ENCODE measurements at places on chromosomes 5 and 9. TPM values are rescaled to one million over a fixed set of nuclear protein-coding genes. Genes with fewer than 3 reads are reported as not detected.

- no peak for DNase-seq
- no peaks in the 10 kb centered on the region for H3K27me3 ChIP-seq
- H3K4me1 ChIP-seq: no peaks in the 10 kb centered on the region
- H3K27ac ChIP-seq: no peak overlapping the region
- no peaks in the 10 kb centered on the region for H3K36me3 ChIP-seq
- no peak overlapping the region for H3K4me3 ChIP-seq
These were observed 2244.5 kb upstream of the WWC1 start for GRCh38 chr5:166046956-166047355.

DNA sequence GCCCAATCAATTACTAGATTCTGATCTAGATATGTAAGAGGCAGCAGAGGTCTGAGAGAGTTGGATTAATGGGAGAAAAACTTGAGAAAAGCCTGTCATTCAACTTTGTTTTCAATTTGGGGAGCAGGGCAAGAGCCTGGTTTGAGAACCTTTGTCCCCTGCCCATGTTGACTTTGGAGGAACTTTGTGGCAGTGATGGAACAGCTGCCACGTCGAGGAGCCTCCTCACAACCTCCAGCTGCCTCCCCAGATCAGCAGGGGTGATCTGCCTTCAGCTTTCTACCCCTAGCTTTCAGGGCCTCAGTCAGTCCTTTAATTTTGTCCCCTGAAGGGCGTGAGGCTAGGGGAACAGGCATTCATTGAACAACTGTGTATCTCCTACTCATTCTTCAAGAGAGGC lies 8.7 kb downstream of the SKP2 start:
- H3K4me1 ChIP-seq: no peaks in the 10 kb centered on the region
- no peaks in the 10 kb centered on the region for H3K27me3 ChIP-seq
- H3K4me3 ChIP-seq: no peak overlapping the region
- no peak for DNase-seq
- H3K36me3 ChIP-seq: no peaks in the 10 kb centered on the region
- no peak overlapping the region for H3K27ac ChIP-seq

GRCh38 chr5:1374030-1374678 lies 29.3 kb upstream of the CLPTM1L start:
- H3K4me1 ChIP-seq: no peaks in the 10 kb centered on the region
- no peaks in the 10 kb centered on the region for H3K36me3 ChIP-seq
- no peak overlapping the region for H3K27ac ChIP-seq
- H3K27me3 ChIP-seq: no peaks in the 10 kb centered on the region

Gene TAF1L
- not detected for total RNA-seq

GRCh38 chr9:99054581-99054980 lies 50.3 kb upstream of the TGFBR1 start:
- H3K4me3 ChIP-seq: no peak overlapping the region
- H3K27me3 ChIP-seq: no peaks in the 10 kb centered on the region
- no peaks in the 10 kb centered on the region for H3K4me1 ChIP-seq
- DNase-seq: no peak
- H3K36me3 ChIP-seq: no peaks in the 10 kb centered on the region
- H3K27ac ChIP-seq: no peak overlapping the region

DNA sequence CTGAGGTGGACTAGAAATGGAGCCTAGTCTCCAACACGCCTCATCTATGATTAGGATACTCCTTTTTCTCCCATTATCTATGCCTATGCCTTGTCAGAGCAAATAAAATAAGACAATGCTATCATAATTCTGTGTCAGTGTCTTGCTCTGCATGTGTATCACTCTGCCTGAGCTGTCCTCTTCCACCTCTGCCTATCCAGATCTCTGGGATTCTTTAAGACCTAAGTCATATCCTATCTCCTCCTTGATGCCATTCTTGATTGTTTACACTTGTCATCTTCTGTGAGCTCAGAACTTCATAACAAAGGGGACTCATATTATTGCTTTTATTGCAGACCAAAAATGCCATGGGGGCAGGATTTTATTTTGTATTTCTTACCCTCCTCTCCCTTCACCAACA lies 351.2 kb upstream of the C9orf72 start:
- H3K27ac ChIP-seq: no peak overlapping the region
- H3K27me3 ChIP-seq: no peaks in the 10 kb centered on the region
- no peaks in the 10 kb centered on the region for H3K36me3 ChIP-seq
- H3K4me1 ChIP-seq: no peaks in the 10 kb centered on the region
- H3K4me3 ChIP-seq: no peak overlapping the region

Gene LHX3
- total RNA-seq: not detected

Gene MED10
- 27.3 TPM for total RNA-seq

- no peaks in the 10 kb centered on the region for H3K4me1 ChIP-seq
- no peaks in the 10 kb centered on the region for H3K36me3 ChIP-seq
- no peak overlapping the region for H3K4me3 ChIP-seq
- H3K27me3 ChIP-seq: no peaks in the 10 kb centered on the region
- no peak overlapping the region for H3K27ac ChIP-seq
These were observed 50.9 kb upstream of the CEMIP2 start for GRCh38 chr9:71819115-71819739.

Gene ARID3C
- total RNA-seq: not detected

Gene GPX3
- 60.5 TPM for total RNA-seq

DNA sequence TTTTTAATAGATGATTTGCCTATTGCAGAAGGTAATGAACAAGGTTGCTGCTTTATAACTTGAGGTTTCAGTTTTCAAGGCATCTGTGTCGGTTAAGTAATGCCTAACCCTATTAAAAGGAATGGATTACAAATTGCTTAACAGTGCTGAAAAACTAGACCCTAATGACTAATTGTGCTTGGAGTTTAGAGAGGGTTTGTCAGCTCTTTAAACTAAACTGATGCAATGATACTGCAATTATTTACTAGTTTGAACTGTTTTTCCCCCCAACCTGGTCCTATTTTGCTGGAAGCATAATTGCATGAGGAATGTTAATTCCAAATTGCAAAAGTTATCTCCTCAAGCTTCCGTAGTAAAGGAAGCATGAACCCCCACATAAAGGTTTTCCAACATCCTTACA lies 39.3 kb upstream of the TLX3 start:
- H3K27ac ChIP-seq: no peak overlapping the region
- H3K27me3 ChIP-seq: no peaks in the 10 kb centered on the region
- H3K36me3 ChIP-seq: no peaks in the 10 kb centered on the region
- H3K4me3 ChIP-seq: no peak overlapping the region
- H3K4me1 ChIP-seq: no peaks in the 10 kb centered on the region
- no peak for DNase-seq

- no peaks in the 10 kb centered on the region for H3K36me3 ChIP-seq
- H3K27ac ChIP-seq: no peak overlapping the region
- no peak for DNase-seq
- no peaks in the 10 kb centered on the region for H3K27me3 ChIP-seq
These were observed 17.3 kb upstream of the XPA start for GRCh38 chr9:97714435-97714834.

DNA sequence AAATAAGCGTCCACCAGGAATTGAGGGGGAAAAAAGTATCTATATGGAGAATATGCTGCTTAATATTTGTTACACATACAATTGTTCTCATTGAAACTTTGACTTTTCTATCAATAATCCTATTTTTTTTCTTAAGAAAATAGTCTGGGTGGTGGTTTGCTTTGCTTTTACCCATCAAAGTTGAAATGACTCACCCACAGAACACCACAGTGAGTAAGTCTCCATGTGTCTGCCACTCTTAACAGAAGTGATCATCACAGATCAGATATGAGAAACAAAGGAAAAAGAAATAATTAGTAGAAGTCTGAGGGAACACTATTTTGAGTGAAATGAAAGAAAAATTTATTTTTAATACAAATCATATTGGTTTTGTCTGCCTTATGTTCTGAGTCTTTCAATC lies 742.8 kb downstream of the CDH9 start:
- no peak for DNase-seq
- H3K27ac ChIP-seq: no peak overlapping the region
- no peak overlapping the region for H3K4me3 ChIP-seq
- no peaks in the 10 kb centered on the region for H3K4me1 ChIP-seq
- H3K36me3 ChIP-seq: no peaks in the 10 kb centered on the region

GRCh38 chr5:15183520-15183919 lies 311.9 kb upstream of the ANKH start:
- no peaks in the 10 kb centered on the region for H3K4me1 ChIP-seq
- no peaks in the 10 kb centered on the region for H3K36me3 ChIP-seq
- DNase-seq: no peak

DNA sequence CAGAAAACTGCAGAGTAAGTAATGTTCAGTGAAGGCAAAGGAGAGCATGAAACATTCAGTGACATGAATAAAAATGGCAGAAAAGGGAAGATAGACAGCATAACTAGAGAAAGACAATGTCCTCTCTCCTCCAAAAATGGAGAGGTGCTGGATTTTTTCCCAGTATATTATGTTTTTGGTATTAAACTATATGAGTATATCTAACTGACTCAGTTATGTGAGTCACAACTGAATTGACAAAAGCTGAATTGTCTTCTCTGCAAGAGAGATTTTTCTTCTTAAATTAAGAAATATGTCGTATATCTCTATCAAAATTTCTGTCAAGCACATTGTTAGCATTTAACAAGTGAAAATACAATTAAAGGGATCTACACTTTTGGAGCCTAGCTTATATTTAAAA lies 375.1 kb downstream of the CHSY3 start:
- no peak overlapping the region for H3K27ac ChIP-seq
- no peak overlapping the region for H3K4me3 ChIP-seq
- no peak for DNase-seq

Gene OR1L1
- total RNA-seq: not detected

Gene HSD17B4
- 252 TPM for total RNA-seq

Gene ZDHHC11
- total RNA-seq: 7.8 TPM

DNA sequence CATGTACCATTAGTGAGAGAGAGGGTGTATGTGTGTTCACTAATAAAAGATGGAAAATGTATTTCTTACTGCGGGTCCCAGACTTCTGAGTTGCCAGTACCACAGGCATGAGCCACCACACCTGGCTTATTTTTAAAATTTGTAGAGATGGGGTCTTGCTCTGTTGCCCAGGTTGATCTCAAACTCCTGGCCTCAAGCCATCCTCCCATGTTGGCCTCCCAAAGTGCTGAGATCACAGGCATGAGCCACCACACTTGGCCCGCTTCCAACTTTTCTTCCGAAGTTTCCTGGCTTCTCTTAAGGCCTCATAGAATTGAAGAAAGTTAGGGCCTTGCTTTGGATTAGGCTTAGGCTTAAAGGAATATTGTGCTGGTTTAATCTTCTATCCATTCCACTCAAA lies 40.4 kb upstream of the F2RL2 start:
- H3K4me3 ChIP-seq: no peak overlapping the region
- H3K4me1 ChIP-seq: no peaks in the 10 kb centered on the region
- H3K27me3 ChIP-seq: no peaks in the 10 kb centered on the region
- no peak for DNase-seq

- H3K4me3 ChIP-seq: peak overlapping the region; percentile 6
- no peak overlapping the region for H3K27ac ChIP-seq
- no peaks in the 10 kb centered on the region for H3K36me3 ChIP-seq
- DNase-seq: peak; percentile 45
These were observed 22.9 kb downstream of the OR2V2 start for GRCh38 chr5:181170237-181170825.

Gene PCDHB14
- 0.62 TPM for total RNA-seq

All from colonic mucosa (tissue), 4 donors.